ENCODE measurements at places on chromosomes 7 and 10.
A peak's percentile ranks its signal among the peaks of the same experiment; 100 is the strongest.

- DNase-seq: no peak
Measured at GRCh38 chr7:974172-974571, 1.2 kb downstream of the COX19 start.

DNA sequence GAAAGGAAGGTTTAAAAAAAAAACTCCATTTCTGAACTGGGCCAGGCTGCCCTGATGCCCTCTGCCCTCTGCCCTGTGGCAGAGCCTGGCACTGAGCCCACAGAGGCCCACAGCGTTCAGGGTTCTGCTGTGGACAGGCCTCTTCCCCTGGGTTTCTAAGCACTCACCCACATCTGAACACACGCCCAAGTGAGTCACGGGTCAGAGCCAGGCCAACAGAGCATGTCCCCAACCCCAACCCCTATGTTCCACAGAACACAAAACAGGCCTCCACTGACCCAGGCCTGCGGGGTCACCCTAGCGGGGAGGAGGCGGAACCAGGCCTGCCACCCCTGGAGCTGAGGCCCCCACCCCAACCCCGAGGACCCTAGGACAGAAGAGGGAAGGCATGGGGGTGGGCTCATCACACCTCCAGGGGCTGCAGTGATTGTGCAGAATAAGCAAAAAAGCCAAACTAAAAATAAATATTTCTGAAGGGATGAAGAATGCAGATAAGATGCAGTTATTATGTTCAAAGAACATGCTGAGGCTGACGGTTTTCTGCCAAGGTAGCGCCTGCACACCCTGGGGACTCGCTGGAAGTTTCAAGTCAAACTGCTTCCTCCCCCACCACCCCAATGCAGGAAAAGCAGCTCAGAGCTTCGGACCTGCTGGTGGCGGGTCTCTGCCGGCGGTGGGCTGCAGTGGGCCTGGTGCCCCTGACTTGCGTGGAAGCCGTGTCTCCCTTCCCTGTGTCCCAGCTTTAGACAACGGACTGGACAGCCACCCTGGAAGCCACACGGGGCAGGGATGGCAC lies 5.4 kb downstream of the WDR86 start:
- no peak for DNase-seq

DNA sequence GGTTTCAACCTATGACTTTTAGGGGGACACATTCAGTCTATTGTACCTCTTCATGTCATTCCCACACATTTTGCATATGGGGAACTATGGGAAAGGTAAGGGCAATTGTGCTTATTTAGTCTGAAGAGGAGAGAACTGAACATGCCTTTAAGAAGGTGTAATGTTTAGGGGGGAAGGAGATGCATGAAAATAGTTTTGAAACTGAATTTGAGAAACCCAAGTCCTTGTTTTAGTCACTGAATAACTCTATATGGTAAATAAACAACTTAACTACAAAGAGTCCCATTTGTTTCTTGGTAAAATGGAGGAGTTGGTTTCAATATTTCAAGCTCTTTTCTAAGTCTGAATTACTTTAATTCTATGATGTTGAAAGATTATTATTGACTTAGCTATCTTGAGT lies 166.1 kb downstream of the DNAJB9 start:
- DNase-seq: no peak

DNA sequence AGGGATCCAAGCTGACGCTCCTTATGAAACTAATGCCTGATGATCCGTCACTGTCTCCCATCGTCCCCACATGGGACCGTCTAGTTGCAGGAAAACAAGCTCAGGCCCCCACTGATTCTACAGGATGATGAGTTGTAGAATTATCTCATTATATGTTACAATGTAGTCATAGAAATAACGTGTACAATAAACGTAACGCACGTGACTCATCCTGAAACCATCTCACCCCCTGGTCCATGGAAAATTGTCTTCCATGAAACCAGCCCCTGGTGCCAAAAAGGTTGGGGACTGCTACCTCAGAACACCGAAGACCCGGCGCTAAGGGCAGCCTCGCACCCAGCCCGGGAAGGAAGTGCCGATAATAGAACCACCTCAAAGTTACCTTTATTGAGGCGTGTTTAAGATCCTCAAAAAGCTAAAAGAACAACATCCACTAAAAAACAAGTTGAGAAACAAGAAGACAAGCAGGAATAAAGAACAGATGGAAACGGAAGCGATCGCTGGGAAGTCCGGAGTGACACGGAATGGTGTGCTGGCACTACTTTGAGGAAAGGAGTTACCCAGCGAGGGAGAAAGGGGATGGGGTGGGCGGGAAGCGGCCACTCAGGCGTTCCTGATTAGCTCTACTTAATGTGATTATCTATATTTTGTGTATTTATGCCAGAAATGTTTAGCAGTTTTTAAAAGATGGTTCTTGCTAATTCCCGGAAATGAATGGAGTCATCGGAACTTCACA lies 50.1 kb upstream of the PRKAR1B start:
- DNase-seq: no peak

- DNase-seq: no peak
Measured at GRCh38 chr7:105643851-105644250, 62.6 kb upstream of the EFCAB10 start.

- no peak for DNase-seq
Measured at GRCh38 chr7:32881074-32881982, 10.2 kb downstream of the KBTBD2 start.

GRCh38 chr10:89304026-89304425 lies 2.2 kb downstream of the IFIT2 start:
- no peak for DNase-seq

DNA sequence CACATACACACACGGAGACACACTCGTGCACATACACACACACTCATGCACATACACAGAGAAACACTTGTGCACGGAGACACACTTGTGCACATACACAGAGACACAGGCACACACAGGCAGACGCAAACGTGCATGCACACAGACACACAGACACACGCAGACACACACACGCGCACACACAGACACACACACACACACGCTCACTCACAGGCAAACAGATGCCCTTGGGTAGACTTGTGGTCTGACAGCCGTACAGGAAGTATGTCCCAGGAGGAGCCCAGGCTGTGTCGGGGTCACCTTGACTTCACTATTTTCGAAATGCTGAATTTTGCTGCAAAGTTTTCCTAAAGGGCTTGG lies 538.0 kb downstream of the DNAJB6 start:
- DNase-seq: no peak

DNA sequence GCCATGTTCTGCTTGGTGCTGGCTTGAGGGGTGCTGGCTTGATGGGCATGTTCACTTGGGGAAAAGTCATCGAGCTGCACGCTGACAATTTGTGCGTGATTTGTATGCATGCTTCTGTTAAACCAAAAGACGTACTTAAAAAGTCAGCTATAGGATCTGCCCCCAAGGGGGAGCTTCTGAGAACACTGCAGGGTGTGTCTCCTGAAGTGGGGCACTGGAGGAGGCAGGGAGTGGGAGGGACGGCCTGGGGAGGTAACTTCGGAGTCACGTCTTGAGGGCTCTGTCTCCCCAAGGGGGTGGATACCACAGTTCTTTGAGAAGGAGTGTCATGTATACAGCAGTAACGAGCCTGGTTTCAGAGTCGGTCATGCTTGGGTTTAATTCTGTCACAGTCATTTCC lies 406.5 kb downstream of the PLXNA4 start:
- DNase-seq: no peak

GRCh38 chr7:149188637-149189259 lies 6.6 kb upstream of the ZNF282 start:
- no peak for DNase-seq

DNA sequence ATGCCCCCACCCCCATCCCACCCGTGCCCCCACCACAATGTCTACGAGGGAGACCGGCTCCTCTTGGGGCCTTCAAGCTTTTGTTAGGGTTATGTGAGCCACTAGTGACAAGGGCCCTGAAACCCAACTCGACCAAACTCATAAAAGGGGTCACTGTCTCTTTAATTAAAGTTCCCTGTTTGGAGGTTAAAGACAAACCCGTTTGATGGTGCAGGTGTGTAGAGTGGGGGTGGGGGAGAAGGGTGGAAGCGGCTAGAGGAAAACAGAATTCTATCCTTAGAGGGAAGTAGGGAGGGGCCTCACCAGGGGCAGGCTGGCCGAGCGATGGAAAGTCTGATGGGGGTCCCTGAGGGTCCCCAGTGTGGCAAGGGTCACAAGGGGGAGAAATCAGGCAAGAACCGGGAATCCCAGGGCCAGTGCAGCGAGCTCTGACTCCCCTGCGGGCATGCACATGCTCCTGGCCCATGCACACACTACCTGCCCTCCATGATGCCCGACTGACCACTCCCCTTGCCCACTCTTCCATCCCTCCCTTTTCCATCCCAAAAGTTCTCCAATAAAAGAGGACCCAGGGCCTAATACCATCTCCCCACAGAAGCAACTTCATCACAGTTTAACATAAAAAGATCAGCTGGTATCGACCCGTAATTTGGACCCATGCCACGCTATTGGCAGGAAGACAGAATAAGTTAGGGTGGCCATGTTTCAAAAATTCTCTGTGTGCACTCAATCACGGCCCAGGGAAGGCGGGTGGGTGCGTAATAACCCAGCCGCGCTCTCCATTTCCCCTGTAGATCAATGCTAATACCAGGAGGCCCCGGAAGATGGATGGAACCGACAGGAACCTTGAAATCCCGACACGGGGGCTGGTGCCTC lies 35.9 kb upstream of the SLF2 start:
- no peak for DNase-seq

- DNase-seq: no peak
Measured at GRCh38 chr7:47078241-47078640, 503.7 kb downstream of the TNS3 start.

GRCh38 chr10:25522294-25522693 lies 347.5 kb downstream of the GPR158 start:
- DNase-seq: no peak

GRCh38 chr10:86942441-86943315 lies 14.7 kb downstream of the MMRN2 start:
- DNase-seq: no peak

- peak; percentile 95 for DNase-seq
Measured at GRCh38 chr7:47095946-47096345, 486.0 kb downstream of the TNS3 start.

DNA sequence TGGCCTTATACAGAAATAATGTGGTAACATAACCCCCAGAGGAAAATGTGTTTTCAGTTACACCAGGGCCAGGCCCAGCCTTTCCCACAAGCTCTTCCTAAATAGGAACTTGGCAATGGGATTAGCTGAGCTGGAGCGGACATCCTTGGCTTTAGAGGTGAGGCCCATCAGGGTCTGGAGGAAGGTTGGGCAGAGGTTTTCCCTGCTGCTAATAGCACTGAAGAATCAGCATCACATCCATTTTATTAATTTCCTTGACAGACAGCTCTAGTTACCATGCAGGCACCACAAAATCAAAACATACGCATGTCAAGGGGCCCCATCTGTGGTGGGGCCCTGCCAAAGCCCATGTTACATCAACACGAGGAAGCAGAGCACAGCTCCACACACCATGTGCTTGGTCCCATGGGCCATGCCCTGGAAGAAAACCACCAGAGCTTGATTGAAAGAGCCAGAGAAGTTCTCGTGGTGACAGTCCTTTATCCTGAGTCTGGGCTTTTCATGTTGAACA lies 566.6 kb downstream of the KCNMA1 start:
- DNase-seq: no peak

- no peak for DNase-seq
Measured at GRCh38 chr7:38310591-38311101, 37.2 kb upstream of the TARP start.

GRCh38 chr7:158573310-158573709 lies 14.3 kb downstream of the PTPRN2 start:
- no peak for DNase-seq

DNA sequence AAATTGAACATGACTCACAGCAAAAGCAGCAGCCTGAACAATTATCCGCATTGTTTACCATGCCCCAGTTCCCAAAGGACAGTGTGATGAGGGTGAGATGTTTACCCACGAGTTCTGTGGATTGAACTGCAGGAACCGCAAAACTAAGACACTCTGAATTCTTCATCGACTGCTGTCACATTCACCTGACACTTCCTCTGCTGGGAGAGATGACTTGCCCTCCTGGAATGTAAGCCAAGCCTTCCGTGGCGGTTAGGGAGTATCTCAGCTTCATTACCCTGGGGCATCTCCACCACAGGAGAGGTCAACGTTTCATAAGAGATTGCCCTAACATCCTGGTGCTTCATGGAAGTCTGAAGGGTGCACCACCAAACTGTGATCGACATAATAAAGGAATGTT lies 374.6 kb upstream of the ADARB2 start:
- no peak for DNase-seq

GRCh38 chr7:101226721-101227120 lies 8.8 kb downstream of the ZNHIT1 start:
- DNase-seq: no peak

- no peak for DNase-seq
Measured at GRCh38 chr7:138848056-138848980, 50.3 kb upstream of the ATP6V0A4 start.

DNA sequence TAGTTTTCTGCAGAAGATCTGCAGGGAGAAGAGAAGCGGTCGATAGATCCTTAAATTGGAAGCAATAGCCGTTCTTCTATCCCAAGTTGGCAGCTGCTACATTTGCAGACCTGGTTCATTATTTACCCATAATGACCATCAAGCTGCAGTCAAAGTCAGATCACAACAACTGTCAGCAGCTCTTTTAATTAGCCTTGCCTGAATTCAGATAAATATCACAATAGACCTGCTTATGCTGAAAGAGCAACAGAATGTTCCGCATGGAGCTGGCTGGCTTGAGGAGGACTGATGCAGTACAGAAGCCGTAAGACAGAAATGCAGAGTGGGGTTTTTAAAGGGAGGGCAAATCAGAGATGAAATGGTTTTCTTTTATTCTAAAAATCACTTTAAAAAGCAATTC lies 109.4 kb downstream of the HIBADH start:
- DNase-seq: no peak

DNA sequence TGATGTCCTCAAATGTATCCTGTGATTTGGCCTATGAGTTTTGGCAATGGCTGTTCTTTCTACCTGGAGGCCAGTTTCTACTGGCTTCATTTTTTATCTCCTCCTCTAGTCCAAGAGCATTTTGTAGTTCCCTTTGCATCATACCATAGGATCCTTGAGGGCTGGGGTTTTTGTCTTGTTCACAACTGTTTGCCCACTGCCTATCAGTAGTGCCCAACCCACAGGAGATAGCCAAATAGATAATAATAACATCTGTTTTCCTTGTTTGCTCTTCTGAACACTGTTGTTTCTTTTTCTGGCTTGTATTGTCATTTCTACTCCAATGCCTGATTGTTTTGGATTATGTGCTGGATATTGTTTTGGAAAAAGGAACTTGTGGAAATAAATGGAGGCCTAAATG lies 3.4 kb downstream of the CDK1 start:
- no peak for DNase-seq

GRCh38 chr10:106577266-106577665 lies 587.2 kb downstream of the SORCS1 start:
- DNase-seq: no peak

DNA sequence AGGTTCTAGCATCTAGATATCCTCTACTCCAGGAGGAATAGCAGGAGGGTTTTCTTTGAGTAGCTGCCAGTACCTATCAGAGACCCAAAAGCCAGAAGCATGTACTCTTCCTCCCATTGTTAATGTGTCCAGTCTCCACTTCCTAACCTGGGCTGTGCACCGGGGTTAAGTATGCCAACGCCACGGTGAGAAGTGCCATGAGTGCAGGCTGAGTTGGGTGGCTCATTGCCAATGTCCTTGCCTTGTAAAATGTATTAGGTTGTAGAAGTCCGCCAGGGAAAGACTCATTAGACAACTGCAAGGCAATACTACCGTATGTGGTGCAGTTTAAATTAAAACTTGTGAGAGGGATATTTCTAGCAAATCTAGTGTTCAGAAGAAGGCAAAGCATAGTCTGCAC lies 55.0 kb upstream of the PRR15 start:
- no peak for DNase-seq
